ENCODE measurements at places on chromosomes 4 and X.

DNA sequence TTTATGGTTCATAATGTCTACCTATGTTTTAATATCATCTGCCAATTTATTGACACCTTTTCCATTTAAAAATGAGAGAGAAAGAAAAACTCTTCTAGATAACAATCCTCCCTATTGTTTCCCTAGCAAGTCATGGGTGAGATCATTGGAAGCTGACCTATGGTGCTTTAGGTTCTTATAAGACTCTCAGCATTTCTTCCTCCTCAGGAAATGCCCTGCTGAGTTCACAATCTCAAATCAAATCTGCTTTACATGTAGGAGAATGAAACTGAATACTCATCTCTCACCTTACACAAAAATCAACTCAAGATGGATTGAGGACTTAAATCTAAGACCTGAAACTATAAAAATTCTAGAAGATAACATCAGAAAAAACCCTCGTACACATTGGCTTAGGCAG lies 267.4 kb downstream of the RAPGEF2 start:
- DNase-seq: no peak

GRCh38 chr4:77151241-77151640 lies 5.8 kb upstream of the CCNG2 start:
- DNase-seq: no peak

- no peak for DNase-seq
Observed at GRCh38 chrX:100090931-100091330, 319.1 kb downstream of the PCDH19 start.

DNA sequence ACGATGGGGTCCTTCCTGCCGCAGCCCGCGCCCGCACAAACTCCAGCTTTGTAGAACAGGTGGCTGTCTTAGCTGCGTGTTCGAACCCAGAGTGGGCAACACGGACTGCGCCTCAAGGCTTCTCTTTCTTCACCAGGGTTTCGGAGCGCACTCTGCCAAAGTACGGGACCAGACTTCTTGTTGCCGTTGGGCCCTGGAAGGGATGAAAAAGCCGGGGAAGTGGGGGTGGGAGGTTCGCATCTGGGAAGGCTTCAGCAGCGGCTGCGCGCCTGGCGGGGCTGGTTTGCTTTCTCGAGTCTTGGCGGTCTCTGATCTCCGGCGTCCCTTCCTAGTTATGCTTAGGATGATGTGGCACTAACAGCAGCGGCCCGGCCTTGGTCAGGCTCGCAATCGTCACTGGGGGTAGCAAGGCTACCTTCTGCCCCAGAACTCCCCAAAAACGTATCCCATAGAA lies 673 bp downstream of the PARM1 start:
- DNase-seq: no peak

DNA sequence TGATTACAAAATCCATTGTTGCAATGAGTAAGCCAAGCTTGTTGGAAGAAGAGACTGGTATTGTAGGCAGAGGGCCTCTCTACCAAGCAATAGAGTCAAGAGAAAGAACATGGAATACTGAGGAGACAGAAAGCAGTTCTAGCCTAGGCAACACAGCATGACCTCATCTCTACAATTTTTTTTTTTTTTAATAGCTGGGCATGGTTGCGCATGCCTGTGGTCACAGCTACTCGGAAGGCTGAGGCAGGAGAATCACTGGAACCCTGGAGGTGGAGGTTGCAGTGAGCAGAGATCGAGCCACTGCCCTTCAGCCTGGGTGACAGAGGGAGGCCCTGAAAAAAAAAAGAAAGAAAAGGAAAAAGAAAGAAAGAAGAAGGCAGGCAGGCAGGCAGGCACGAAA lies 11.7 kb upstream of the ZBTB33 start:
- no peak for DNase-seq

DNA sequence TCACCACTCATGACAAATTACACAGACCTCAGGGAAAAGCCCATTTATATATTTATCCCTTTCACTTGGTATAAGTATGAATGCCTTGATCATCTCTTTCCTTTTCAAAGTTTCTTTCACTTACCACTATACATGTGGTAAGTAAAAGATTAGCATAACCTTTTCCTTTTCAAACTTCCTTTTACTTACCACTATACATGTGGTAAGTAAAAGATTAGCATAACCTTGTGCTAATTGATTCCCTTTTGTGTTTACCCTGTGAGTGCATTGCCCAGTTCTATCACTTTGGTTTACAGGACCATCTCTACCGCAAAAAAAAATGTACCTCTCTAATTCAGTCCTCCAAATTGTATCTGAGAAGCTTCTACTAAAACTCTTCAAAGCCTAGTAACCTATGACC lies 32.7 kb upstream of the TCEANC start:
- DNase-seq: no peak

DNA sequence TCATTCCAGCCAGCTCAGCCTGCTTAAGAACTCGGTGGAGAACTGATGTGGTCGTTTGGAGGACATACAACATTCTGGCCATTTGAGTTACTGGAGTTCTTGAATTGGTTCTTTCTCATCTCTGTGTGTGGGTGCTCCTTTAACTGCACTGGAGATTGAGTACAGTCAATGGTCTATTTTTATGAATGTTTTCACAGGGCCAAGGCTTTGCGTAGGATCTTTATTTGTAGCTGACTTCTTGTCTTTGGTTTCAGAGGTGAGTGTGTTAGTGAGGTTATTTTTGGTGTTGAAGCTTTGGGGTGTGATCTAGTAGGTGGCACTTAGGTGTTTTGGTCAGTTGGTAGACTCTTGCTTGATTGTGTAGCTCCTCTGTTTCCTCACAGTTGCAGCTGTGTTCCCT lies 288.4 kb downstream of the LHFPL1 start:
- no peak for DNase-seq

DNA sequence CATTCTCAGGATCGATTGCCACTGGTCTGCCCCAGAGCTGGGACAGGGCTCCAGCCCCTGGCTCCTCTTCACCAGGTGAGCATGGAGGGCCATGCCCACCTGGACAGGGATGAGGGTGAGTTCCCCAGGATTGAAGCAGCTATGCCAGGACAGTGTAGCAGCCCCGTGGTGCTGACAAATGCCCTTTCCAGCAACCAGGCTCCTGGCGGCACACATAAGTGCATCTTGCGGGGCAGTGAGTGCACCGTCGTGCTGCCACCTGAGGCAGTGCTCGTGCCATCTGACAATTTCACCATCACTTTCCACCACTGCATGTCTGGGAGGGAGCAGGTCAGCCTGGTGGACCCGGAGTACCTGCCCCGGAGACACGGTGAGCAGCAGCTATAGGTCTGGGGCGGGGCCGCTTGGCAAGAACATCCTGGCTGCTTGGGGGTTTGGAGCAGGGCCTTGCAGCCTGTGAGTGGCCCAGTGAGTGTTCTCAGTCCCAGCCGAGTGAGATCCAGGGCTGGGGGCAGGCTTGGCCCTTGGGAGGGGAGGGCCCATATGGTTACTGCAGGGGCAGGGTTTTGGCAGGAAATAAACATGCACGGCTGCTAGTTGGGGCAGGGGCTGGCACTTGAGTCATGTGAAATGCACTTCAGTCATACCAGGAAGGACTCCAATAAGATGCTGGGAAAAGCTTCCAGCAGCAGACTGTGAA lies 6.1 kb downstream of the IL9R start:
- no peak for DNase-seq

DNA sequence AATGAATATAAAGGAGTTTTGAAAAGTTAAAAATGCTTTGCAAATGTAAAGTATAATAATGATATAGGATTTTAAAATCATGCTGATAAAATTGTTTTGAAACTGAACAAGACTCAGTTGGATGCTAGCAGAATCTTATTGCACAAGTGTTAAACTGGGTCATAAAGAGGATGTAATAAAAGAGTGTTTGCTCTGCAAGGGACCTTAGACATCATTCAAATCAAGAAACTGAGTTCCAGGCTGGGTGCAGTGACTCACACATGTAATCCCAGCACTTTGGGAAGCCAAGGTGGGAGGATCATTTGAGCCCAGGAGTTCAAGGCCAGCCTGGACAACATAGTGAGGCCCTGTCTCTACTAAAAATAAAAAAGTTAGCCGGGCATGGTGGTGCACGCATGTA lies 27.5 kb upstream of the DUSP21 start:
- DNase-seq: no peak

- DNase-seq: no peak
Observed at GRCh38 chr4:71026086-71026485, 32.6 kb downstream of the DCK start.

- no peak for DNase-seq
Observed at GRCh38 chr4:151808542-151808941, 47.7 kb upstream of the GATB start.

- no peak for DNase-seq
Observed at GRCh38 chrX:118420462-118420861, 74.6 kb downstream of the WDR44 start.

DNA sequence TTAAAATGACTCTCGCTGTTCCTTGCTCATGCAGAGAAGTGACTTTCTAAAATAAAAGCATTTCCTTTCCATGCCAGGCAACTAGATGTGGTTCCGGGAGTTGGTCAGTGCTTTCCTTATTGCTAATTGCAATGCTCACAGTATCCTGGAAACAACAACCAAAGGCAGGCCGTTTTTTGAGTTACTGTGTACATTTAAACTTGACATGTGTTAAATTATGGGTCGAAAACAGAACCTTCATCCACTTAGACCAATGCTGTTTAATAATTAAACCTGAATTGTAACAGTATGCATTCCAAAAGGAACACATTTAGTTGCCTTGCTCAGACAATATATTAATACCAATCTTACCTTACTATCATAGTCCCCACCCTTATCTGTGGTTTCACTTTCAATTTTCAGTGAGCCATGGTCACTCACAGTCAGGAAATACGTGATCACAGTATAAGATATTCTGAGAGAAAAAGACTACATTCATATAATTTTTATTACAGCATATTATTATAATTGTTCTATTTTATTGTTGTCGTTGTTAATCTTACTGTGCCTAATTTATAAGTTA lies 102.6 kb downstream of the HS6ST2 start:
- no peak for DNase-seq

- DNase-seq: no peak
Observed at GRCh38 chr4:187307131-187307530, 583.5 kb upstream of the FAT1 start.

- no peak for DNase-seq
Observed at GRCh38 chr4:74133786-74134499, 24.0 kb upstream of the MTHFD2L start.

- DNase-seq: no peak
Observed at GRCh38 chr4:147739239-147739823, 7.4 kb downstream of the ARHGAP10 start.

DNA sequence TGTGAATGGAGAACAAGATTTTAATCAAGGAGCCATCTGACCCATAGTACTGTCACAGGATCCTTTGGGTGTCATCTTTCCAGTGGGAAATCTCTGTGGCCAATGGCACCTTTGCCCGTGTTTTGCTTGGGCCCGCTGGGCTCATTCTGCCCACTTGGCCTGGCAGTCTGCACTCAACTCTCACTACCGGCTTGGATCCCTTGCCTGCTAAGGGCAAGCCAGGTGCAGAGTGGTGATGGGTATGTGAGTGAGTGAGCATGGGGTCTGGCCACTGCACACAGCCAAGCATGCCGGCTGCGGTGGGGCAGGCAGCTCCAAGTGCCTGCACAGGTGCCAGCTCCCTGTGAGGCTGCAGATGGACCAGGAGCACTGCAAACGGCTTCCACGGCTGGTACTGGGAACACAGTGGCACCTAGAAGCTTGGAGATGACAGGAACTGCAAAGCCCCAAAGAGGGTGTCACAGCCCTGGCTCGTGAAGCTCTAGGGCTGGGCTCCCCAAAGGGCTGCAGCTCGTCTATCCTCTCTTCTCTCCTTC lies 454.5 kb downstream of the TMA16 start:
- no peak for DNase-seq

- no peak for DNase-seq
Observed at GRCh38 chr4:143351149-143351691, 14.5 kb downstream of the GAB1 start.

GRCh38 chrX:40734971-40735324 lies 394 bp downstream of the MED14 start:
- no peak for DNase-seq

- no peak for DNase-seq
Observed at GRCh38 chrX:97155816-97156215, 272.1 kb downstream of the RPA4 start.

GRCh38 chr4:30769093-30769492 lies 48.9 kb downstream of the PCDH7 start:
- DNase-seq: no peak

DNA sequence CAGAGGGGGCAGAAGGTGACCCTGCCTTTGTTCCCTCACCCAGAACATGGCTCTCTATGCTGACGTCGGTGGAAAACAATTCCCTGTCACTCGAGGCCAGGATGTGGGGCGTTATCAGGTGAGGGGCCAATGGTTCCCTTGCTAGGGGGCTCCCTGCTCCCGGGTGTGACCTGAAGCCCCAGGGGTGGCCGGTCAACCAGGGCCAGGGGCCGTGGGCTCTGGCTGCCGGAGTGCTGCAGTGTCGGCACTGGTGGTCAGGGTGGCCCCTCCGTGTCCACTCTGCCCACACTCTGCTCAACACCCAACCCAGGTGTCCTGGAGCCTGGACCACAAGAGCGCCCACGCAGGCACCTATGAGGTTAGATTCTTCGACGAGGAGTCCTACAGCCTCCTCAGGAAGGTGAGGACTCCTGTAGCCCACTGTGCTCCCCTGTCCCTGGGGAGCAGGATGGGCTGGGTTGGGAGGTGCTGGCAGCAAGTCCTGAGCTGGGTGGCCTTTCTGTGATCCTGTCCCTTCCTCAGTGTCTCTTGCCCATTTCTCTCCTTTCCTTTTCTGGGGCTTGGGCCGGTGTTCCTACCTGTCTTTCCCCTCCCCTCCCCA lies 3.0 kb downstream of the SSR4 start:
- DNase-seq: no peak

DNA sequence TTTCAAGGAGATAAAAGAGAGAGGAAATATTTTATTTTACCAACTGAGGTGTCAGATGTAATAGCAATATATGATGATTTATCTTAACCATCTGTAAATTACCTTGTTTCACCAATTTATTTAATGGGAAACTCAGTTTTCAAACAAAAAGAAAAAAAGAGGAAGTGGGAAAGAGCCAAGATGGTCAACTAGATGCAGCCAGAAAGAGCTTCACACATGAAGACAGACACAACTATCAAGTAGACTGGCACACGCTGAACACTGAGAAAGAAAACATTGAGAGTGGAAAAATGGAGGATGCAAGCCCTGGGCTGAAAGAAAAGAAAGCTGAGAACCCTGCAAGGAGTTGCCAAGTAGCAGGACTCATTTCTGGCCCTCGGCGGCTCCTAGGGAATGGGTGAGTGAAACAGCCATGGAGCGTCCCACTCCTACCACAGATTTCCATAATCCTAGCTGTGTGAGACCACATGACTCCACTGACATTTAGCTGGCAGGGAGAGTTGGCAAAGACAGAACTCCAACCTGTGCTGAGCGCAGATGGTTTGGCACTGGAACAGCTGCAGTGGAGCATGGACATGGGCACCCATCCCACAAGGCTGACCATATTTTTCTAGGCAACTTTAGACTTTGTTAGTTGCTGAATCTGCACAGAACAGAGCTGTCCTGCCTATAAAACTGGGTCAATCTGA lies 409.3 kb downstream of the FAM47B start:
- DNase-seq: no peak

GRCh38 chr4:153198719-153199118 lies 5.5 kb upstream of the TRIM2 start:
- no peak for DNase-seq

GRCh38 chrX:129586446-129586845 lies 46.4 kb downstream of the OCRL start:
- no peak for DNase-seq

GRCh38 chr4:185672618-185673017 lies 137.3 kb upstream of the PDLIM3 start:
- DNase-seq: no peak
